Mononuclear cell (primary cell): ENCODE measurements at places on chromosomes 4 and X. TPM values are rescaled to one million over a fixed set of nuclear protein-coding genes. Genes with fewer than 3 reads are reported as not detected.

The TLL1 gene
- total RNA-seq, result not detected

The GJB1 gene
- total RNA-seq, result not detected

The CCDC110 gene
- total RNA-seq, result not detected

The CDKL5 gene
- total RNA-seq, result 1.6 TPM

The DNAAF6 gene
- 0.10 TPM for total RNA-seq

The ESX1 gene
- total RNA-seq, result not detected

The ZFP42 gene
- total RNA-seq, result not detected

The CYSLTR1 gene
- total RNA-seq, result 15.8 TPM

The NLGN3 gene
- 2.6 TPM for total RNA-seq

The SCFD2 gene
- 20.6 TPM for total RNA-seq

The GAGE12E gene
- total RNA-seq, result not detected

The CRMP1 gene
- total RNA-seq, result not detected

The THOC2 gene
- total RNA-seq, result 107 TPM

The ZNF280C gene
- 5.8 TPM for total RNA-seq
